ENCODE measurements at places on chromosomes 3 and 15.
A peak's percentile ranks its signal among the peaks of the same experiment; 100 is the strongest.

DNA sequence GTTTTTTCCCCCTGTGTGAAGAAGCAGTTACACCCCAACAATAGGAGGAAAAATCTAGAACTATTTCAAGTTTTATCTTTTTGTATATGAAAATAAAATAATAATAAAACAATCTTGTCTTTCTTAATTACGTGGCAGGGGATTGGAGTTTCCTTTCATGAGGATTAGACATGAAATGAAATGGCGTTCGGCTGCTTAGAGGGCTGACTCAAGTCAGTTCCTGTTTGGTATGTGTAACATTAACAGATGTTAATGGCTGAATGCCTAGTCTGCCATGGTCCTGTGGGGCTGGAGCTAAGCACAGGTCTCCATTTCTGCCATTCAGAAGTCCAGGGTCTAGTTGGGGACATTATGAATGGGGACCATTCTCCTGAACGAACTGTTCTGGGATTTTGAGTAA lies 3.1 kb upstream of the EXOG start:
- DNase-seq = no peak

- DNase-seq = no peak
These were observed 1.6 kb upstream of the P2RY13 start for GRCh38 chr3:151330899-151331298.

- no peak for DNase-seq
These were observed 5.2 kb downstream of the GOLIM4 start for GRCh38 chr3:168090306-168091085.

- no peak for DNase-seq
These were observed 98.1 kb upstream of the HACD2 start for GRCh38 chr3:123682781-123683504.

GRCh38 chr15:37098468-37099318 lies 1.7 kb downstream of the MEIS2 start:
- peak; percentile 52 for DNase-seq

DNA sequence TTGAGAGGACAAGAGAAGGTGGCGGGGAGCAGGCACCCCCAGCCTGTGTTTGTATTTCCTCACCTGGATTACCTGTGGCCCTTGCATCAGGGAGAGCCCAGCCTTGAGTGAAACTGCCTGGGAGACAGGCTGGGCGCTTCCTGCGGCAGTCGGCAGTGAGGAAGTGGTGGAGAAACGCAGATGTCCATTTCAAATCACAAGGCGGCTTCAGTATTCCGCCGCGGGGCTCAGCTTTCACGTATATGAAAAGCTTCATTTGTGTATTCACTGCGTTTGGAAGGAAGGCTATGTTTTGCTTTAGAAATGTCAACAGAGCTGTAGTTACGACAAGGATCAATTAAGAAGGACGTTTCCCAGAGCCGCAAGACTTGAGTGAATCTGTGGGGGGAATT lies 167.4 kb upstream of the CTDSPL start:
- DNase-seq = peak; percentile 75

GRCh38 chr3:129558081-129558771 lies 15.3 kb downstream of the H1-8 start:
- no peak for DNase-seq

Measured in NCI-H146 (cell line).